Vein endothelial cell (primary cell): ENCODE measurements at places on chromosomes 5 and 9. TPM values are rescaled to one million over a fixed set of nuclear protein-coding genes. Genes with fewer than 3 reads are reported as not detected.

HTR4 gene
- total RNA-seq: 0.10 TPM in 1 of 2 replicates, not detected in the other

SPINK7 gene
- not detected in 2 replicates for total RNA-seq

TRPM3 gene
- under 0.01 and 0.48 TPM in 2 replicates for total RNA-seq

SCAI gene
- 8.5 and 9.4 TPM in 2 replicates for total RNA-seq

TAF11L10 gene
- total RNA-seq: not detected in 2 replicates

FOXD4L5 gene
- not detected in 2 replicates for total RNA-seq

SLC6A3 gene
- total RNA-seq: not detected in 2 replicates

THBS4 gene
- total RNA-seq: not detected in 2 replicates

PCDHB16 gene
- 0.65 and 0.86 TPM in 2 replicates for total RNA-seq

RELL2 gene
- 4.6 and 7.6 TPM in 2 replicates for total RNA-seq

C7 gene
- 0.67 and 3.9 TPM in 2 replicates for total RNA-seq

TAF11L5 gene
- not detected in 2 replicates for total RNA-seq

ANKRD31 gene
- under 0.01 and 0.10 TPM in 2 replicates for total RNA-seq

BTNL8 gene
- total RNA-seq: not detected in 2 replicates

SLC31A1 gene
- 18.0 TPM in 2 replicates for total RNA-seq

ECM2 gene
- under 0.01 TPM in 1 of 2 replicates, not detected in the other for total RNA-seq

SUSD3 gene
- 0.98 TPM in 1 of 2 replicates, not detected in the other for total RNA-seq

DTWD2 gene
- 2.9 and 3.3 TPM in 2 replicates for total RNA-seq

GARNL3 gene
- 8.2 and 9.5 TPM in 2 replicates for total RNA-seq

TMEM250 gene
- 59.8 and 72.8 TPM in 2 replicates for total RNA-seq

CCDC192 gene
- not detected in 2 replicates for total RNA-seq

SLC36A3 gene
- not detected in 2 replicates for total RNA-seq

MVB12B gene
- total RNA-seq: 10.1 and 17.3 TPM in 2 replicates

ARL14EPL gene
- 0.33 and 0.67 TPM in 2 replicates for total RNA-seq

SPATA6L gene
- total RNA-seq: 2.6 and 3.1 TPM in 2 replicates

MEF2C gene
- 57.5 and 88.1 TPM in 2 replicates for total RNA-seq

GZMA gene
- 0.33 TPM in 1 of 2 replicates, not detected in the other for total RNA-seq

EPB41L4A gene
- total RNA-seq: 29.1 and 42.1 TPM in 2 replicates

EXD3 gene
- total RNA-seq: 18.1 and 29.1 TPM in 2 replicates

FAM151B gene
- 1.6 and 3.3 TPM in 2 replicates for total RNA-seq

ACTBL2 gene
- total RNA-seq: under 0.01 TPM in 1 of 2 replicates, not detected in the other

IGIP gene
- total RNA-seq: 4.9 and 5.3 TPM in 2 replicates

TUSC1 gene
- 12.1 and 12.5 TPM in 2 replicates for total RNA-seq

PCDHAC2 gene
- 0.33 and 1.9 TPM in 2 replicates for total RNA-seq

GNAQ gene
- 54.2 and 74.9 TPM in 2 replicates for total RNA-seq

PCDHGA12 gene
- total RNA-seq: 6.9 and 12.0 TPM in 2 replicates

APBA1 gene
- 10.5 and 22.5 TPM in 2 replicates for total RNA-seq

PCDHGA1 gene
- 0.65 and 0.67 TPM in 2 replicates for total RNA-seq

PCDHB11 gene
- total RNA-seq: 0.57 and 0.65 TPM in 2 replicates

FOXD4L6 gene
- total RNA-seq: 0.29 and 0.33 TPM in 2 replicates

C5orf15 gene
- 39.5 and 41.7 TPM in 2 replicates for total RNA-seq

IL9 gene
- total RNA-seq: not detected in 2 replicates

SCGB3A2 gene
- not detected in 2 replicates for total RNA-seq

SLC22A4 gene
- total RNA-seq: 4.9 and 5.0 TPM in 2 replicates

CCNI2 gene
- total RNA-seq: under 0.01 TPM in 1 of 2 replicates, not detected in the other

RGS7BP gene
- 0.65 and 1.6 TPM in 2 replicates for total RNA-seq

GLDC gene
- 6.9 and 10.9 TPM in 2 replicates for total RNA-seq

RNF183 gene
- not detected in 2 replicates for total RNA-seq

PRKACG gene
- not detected in 2 replicates for total RNA-seq
